ENCODE measurements at places on chromosomes 4 and X. TPM values are rescaled to one million over a fixed set of nuclear protein-coding genes. Genes with fewer than 3 reads are reported as not detected.

Gene TMEM184C
- 46.5 TPM for total RNA-seq

Gene ASMT
- not detected for total RNA-seq

Gene TMEM154
- 20.8 TPM for total RNA-seq

Gene CITED1
- total RNA-seq: not detected

Gene DMRTC1B
- total RNA-seq: not detected

Gene NUP54
- total RNA-seq: 33.0 TPM

Data from kidney epithelial cell (primary cell).